Hematopoietic multipotent progenitor cell treated with erythropoietin and hydrocortisone succinate and interleukin-3 and kit ligand, for 4 days (in vitro differentiated cells): ENCODE measurements at places on chromosomes 13 and 19.

DNA sequence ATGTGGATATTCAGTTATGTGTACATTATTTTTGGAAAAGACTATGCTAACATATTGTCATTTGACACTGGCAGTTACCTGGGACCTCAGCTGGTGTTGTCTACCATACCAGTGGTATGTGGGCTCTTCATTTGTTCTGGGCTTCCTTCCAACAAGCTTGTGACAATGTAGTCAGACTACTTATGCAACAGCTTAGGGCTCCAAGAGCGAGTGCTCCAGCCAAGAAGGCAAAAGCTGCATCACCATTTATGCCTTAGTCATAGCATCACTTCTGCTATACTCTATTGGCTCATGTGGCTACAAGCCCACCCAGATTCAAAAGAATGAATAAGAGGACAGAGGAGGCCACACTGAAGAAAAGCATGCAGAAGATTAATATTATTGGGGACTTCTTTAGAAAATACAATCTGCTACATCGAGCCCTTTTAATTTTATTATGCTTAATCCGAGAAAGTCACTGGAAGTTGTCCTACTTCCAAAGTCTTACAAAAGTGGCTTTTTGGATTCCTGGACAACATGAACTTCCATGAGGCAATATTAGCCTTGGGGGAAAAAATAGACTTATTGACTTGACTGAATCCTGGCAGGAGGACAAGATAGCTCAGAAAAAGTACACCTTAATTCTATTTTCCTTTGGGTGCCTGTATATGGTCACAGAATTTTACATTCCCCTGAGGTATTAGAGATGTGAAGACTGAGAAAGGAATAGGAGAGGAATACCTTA lies 529.4 kb upstream of the HTR2A start:
- no peak for DNase-seq

DNA sequence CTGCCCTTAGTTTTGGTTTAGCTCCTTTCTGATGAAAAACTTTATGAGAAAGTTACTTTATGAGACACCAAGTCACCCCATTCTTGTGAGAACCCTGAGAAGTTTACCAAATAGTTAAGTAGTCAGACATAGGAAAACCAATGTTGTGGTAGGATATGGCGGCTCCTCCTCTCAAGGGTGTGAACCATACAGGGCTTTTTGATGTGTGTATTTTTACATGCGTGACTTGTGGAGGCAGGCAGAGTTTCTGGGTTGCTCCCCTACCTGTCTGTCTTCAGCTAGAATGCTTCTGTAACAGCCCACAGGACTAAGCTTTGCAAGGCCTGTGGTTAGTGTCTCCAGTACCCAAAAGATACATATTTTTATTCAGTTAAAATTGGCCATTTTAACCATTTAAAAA lies 18.3 kb downstream of the UBAC2 start:
- no peak for DNase-seq

DNA sequence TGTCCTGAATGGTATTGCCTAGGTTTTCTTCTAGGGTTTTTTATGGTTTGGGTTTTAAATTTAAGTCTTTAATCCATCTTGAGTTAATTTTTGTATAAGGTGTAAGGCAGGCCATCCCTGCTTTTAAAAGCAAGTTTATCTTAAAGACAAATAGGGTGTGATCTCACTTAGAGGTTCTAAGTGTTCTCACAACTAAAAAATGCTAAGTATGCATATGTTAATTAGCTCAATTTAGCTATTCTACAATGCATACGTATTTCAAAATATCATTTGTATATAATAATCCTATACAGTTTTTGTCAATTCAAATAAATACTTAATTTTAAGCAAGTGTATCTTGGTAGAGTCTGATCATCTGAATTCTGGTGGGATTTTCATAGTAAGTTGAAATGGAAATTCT lies 50.4 kb downstream of the MBNL2 start:
- DNase-seq = no peak

DNA sequence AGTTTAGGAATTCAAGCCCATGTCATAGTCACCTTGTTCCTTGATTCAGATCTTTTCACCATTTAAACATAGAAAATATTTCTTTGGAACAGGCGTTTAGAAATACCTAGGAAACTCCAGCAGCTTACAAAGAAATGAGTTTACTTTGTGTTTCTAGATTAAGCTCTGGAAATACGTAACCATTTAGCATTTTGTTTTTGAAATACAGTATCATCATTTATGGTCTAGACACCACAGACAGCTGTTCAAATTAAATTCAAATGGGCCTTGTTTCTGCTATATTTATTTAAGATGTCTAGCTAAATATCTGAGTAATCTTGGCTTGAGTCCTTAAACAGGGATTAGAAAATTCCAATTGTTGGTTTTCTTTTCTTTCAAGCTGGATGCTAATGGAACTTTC lies 228.5 kb downstream of the NDFIP2 start:
- no peak for DNase-seq

DNA sequence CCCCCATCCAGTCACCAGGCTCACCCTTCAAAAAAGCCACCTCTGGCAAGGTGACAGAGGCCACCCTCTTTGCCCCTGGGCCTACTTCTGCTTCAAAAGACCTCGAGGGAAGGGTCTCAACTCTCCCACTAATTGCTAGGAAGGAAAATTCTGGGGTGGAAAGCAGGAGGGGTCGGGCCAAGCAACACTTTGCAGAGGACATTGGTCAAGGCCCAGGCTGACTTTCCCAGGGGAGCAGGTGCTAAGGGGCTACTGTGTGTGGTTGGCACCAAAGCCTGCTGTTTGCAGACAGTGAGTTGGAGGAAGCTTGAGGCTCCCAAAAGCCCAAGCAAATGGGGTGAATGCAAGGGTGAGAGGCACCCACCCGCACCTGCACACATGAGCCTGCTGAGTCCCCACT lies 28.6 kb upstream of the VSTM2B start:
- DNase-seq = no peak

DNA sequence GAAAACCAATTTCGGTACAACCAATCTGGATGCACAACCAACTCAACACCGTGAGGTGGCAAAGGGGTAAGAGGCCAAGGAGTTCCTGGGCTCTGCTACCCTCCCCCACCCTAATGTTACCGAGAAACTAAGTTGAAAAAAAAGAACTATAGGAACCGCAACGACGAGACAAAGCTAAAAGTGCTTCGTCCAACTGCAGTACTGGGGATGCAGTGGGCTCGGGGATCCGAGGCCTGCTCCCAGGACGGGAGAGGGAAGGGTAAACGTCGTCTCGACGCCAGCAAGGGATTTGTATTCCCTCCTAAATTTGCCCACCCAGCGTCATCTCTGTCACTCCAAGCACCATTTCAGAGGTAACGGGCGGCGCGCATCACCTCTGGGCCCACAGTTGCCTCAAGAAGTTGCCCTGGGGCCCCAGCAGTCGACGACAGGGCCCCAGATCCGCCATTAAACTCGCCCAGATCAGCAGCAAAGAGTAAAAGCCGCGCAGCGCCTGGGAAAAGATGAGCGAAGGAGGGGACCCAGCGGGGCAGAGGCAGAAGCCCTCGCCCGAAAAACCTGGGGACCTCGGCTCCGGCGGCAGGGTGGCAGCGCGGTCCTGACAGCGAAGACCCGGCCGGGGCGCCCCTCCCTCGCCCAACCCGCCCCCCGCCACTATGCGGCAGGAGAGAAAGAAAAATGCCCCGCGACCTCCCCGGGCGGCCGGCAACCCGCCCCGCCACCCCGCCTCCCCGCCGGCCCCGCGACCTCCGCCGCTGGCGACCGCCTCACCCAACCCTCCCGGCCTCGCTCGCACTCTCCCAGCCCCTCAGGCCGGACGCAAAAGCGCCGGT lies 752 bp downstream of the ZMYM5 start:
- DNase-seq = peak; percentile 77

DNA sequence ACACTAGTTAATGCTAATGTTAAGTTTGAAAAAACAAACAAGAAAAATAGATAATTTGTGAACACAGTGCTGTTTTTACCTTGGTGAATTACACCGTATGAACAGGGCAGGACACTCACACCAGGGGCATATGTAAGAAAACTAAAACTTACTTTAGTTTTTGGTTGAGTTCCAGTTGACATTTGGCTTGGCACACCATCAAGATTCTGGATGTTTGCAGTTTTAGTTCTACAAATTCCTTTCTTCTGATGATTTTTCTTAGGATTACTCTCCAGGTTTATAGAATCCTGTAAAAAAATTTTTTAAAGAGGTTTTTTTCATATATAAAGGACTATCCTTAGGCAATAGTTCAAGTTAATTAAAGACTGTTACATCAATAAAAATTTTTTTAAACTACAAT lies 238.5 kb upstream of the STARD13 start:
- DNase-seq = no peak

DNA sequence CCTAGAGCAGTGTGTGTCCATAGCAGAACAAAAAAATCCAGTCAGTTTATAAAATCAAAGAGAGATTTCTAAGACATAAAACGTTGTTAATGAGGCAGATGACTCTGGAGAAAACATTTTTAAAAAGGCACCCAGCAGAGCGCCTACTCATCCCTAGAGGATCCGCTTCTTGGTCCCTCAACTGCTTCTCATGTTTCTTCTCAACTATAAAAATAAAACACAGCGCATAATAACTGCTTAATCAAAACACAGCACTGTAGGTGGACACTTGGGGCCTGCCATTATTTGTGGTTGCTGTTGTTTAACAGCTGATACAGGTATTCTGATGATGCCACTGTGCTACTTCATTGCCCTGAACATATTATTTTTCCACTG lies 347.9 kb downstream of the FGF9 start:
- no peak for DNase-seq

DNA sequence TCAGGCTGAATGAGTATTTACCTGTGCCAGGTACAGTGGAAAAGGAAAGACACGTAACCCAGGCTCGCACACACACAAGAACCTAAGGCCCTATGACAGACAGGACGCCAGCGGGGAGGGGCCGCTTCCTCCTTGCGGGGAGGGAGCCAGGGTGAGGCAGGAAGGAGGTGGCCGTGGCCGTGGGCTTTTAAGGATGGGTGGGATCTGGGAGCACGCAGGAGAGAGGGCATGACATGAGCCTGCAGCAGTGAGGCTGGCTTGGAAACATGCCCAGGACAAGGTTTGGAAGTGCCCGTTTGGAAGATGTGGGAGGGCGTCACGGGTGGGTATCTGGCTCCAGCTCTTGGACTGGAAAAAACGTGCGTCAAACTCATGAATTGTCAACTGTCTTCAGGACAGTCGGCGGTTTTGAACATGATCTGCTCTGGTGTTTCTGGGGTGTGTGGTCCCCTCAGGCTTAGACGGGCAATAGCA lies 20.1 kb downstream of the SH3GL1 start:
- peak; percentile 67 for DNase-seq

GRCh38 chr19:799076-799881 lies 2.0 kb downstream of the PTBP1 start:
- peak; percentile 56 for DNase-seq

- DNase-seq = no peak
These were observed 39.0 kb downstream of the C1QTNF9 start for GRCh38 chr13:24348385-24348784.

DNA sequence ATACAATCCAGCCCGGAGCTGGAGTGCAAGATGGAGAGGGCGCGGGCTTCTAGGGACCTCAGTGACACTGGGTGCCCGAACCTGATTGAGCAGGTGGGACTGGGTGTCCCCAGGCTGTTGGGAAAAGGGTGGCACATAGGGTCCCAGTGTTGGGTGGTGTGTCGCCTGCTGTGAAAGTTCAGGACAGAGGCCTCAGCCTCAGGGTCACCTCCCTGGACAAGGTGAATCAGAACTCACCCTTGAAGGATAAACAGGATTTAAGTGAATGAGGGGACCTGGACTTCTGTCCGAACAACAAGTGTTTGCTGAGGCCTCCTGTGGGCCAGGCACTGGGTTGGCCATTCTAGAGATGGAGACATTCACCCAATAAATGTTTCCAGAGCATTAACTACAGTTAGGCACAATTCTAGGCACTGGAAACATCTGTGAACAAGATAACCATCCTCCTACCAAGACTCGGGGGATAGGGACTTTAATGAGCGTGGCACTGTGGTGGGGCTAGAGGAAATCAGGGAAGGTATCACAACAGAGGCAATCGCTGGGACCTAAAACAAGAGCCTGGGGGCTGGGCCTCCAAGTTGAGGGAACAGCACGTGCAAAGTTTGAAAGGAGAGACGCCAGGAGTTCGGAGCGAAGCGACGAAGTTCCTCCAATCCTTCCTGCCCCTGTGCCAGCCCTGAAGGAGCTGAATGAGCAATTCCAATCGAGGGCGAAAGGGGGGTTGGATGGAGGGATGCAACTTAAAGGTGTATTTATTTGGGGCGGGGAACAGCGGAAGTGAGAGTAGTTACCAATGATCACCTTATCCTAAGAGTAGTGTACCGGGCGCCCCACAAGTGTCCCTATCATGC lies 921 bp upstream of the POLD1 start:
- DNase-seq = no peak

GRCh38 chr13:91308299-91308698 lies 39.2 kb upstream of the MIR17HG start:
- no peak for DNase-seq

GRCh38 chr19:10692673-10693264 lies 8.5 kb upstream of the QTRT1 start:
- no peak for DNase-seq

- DNase-seq = peak; percentile 52
These were observed 121.9 kb upstream of the GJB6 start for GRCh38 chr13:20353973-20354372.

- DNase-seq = peak; percentile 43
These were observed 53.6 kb upstream of the PABPC3 start for GRCh38 chr13:25042151-25042865.

DNA sequence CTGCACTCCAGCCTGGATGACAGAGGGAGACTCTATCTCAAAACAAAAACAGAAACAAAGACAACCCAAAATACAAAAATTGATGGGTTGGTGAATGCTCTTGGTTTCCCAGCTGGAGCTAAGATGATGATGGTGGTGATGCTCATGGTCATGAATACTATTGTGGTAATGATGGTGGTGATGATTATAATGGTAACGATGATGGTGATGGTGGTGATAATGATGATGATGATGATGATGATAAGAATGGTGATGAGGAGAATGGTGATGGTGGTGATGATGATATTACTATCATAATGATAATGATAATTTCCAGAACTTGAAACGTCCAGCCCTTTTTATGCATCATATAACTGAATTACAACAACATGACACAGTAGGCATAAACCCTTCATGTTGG lies 40.1 kb downstream of the VAV1 start:
- DNase-seq = no peak

DNA sequence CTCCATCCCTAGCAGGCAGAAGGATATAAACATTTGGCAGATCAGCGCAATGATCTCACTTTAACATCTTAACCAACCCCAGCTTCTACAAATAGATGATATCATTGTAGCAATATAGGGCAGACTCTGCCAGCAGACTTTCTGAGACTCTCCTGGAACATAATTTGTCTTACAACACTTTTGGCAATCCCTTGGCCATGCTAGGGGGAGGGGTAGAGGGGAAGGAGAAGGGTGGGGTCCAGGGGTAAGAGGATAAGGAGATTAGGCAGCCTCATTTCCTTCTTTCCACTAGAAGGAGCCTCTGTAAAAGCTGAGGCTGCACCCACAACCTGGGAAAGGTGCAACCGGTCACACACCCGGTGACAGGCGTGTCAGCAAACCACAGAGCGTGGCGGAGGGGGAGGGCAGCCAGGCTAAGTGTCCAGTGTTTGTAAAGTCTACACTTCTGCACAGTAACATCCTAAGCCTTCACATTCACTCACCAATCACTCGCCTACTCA lies 8.7 kb upstream of the UBAC2 start:
- DNase-seq = peak; percentile 56
